ENCODE measurements at places on chromosomes 1 and 21.
A peak's percentile ranks its signal among the peaks of the same experiment; 100 is the strongest.

GRCh38 chr1:27379564-27380122, 3.5 kb downstream of the CD164L2 start:
- no peak for DNase-seq

- DNase-seq, result no peak
Measured at GRCh38 chr1:26570287-26570686, 40.7 kb downstream of the RPS6KA1 start.

DNA sequence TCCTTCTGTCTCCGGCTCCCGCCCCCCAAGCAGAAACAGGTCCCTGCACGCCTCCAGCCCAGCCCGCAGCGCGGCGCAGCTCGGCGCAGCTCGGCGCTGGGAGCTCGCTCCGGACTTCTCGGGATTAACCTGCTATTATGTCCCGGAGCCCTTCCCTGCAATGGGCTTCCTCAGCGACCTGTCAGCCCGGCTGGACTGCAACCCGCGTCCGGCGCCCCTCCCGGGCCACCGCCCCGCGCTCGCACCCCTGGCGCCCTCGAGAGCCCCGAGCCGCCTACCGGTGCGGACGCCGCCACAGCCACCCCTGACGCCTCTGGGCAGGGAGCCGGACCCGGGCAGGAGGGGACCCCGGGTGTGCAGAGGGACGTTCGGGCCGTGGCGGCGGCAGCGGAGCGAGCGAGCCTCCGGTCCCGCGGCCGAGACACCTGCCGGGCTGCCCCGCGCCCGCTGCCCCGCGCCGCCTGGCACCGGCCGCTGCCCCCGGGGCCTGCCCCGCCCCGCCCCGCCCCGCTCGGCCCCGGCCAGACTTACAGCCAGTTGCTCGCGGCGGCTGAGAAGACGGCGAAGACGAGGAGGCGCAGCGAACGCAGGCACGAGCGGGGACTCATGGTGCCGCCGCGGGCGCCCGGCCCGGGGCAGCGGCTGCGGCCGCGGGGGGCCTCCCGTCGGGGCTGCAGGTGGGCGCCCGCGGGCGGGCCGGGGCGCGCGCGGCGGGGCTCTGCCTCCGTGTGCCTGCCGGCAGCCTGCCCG, 407 bp downstream of the WNT4 start:
- DNase-seq, result no peak

GRCh38 chr1:84772428-84772943, 82.2 kb upstream of the SSX2IP start:
- DNase-seq, result peak; percentile 39

DNA sequence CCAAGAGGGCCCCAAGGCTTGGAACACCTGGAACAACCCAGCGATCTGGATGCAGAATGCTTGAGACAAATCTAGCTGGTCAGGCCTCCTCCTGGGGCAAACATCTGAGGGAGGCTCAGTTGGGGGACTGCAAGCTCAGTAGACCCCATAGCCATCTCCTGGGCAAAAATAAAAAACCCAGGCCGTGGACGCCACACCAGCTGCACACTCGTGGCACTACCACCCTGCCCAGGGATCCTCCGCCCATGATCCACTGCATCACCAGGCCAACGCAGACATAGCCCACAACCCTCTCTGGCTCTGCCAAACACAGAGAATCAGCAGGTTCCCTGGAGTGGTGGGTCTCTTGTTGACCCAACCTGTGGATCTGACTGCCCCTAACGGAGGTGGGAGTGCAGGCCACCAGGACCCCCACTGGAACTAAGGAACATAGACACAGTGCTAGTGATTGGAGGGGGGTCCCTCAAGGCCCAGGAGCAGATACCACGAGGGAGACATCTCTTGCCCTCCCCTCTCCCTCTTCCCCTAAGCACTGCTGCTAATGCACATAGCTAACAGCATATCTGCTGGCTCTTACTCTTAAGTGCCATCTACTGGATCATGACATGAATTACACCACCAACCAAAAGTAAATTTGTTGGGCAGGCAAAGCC, 147.2 kb downstream of the CHD1L start:
- no peak for DNase-seq

DNA sequence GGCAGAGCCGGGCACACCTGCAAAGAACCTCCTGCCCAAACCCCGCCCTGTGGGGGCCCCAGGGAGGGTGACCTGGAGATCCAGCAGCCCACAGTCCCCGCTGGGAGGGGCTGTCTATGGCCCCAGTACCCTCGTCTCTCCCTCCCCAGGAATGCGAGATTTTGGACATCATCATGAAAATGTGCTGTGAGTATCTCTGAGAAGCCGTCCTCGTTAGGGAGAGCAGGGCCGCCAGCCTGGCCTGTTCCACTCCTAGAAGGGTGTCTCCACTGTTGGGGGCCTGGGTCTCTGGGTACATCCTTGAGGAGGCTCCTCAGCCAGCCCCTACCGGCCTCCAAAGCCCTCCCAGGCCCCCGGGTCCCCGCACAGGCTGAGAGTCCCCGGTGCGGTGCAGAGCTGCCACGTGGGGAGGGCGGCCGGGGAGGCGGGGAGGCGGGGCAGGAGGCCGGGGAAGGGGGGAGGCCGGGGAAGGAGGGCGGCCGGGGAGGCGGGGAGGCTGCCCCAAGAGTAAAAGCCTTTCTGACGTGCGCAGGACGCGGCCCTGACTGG, 18.7 kb downstream of the COL6A1 start:
- DNase-seq, result no peak

All from stimulated activated CD8-positive, alpha-beta memory T cell treated with anti-CD3 and anti-CD28 coated beads, Interleukin-4, amount 100 ng/mL, for 1 hour (primary cell).